Stimulated activated CD8-positive, alpha-beta memory T cell treated with anti-CD3 and anti-CD28 coated beads, Interleukin-4, amount 100 ng/mL, for 1 hour (primary cell): ENCODE measurements at places on chromosomes 3 and 15.

DNA sequence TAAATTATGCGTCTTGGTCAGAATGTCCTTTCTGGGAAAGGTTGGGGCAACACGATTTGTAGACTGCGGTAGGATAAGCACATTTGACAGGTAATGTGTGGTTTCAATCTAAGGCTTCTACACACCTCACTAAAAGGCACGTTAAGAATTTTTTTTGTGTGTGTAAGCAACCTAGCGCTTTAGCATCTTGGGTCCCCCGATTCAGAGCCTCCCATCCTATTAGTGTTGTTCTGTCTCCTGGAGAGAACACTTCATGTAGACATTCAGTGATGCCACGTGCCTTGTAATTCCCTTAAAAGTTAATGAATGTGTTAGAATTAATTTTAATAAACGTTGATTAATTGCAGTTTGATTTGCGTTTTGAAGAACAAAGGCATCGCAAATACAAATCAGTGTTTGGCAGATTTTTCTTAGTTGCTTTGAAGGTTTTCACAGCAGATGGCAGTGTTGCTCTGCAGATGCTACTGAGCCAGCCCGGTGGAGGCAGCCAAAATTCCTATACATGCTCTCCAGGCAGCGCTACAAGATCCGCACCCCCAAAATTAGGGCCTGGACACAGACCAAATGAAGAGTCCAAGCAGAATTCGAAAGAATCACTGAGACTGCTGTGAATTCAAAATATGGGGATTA lies 63.5 kb downstream of the OTOL1 start:
- DNase-seq: no peak

GRCh38 chr3:44236485-44236908 lies 5.2 kb upstream of the TOPAZ1 start:
- DNase-seq: no peak

DNA sequence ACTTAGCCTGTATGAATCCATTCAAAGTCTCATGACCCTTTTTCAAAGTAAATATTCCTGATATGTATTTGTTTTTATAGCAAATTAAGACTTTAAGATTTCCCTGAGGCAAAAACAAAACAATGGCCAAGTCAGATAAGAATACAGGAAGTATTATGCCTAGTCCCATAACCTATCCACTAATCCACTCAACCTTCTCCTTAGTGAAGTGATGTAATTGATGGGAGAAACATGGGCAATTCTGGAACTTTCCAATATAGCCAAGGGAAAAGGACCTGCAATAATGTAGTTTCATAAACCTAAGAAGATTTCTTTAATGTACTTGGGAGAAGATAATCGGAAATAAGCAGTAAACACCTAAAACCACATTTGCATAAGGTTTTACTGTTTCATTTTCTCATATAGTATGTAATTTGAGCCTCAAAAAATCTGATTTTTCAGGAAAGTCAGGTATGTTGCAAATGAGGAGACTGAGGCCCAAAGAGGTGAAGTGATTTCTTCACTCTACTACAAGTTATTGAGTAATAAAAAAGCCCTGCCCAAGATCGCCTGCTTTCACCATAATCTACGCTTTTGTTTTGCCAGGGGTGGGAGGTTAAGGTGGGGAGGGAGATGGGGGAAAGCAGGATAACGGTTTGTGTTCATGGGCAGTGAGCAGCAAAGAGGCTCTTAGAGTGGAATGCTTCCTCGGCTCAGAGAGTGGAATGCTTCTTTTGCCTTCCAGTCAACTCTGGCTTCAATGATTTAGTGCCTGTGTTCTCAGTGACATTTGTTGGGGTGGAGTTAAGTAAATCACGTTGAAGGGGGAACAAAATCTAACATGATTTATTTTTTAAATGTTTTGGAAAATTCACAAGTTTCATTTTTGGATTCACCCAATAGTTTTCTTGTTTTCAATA lies 95.0 kb upstream of the FNDC3B start:
- DNase-seq: no peak

DNA sequence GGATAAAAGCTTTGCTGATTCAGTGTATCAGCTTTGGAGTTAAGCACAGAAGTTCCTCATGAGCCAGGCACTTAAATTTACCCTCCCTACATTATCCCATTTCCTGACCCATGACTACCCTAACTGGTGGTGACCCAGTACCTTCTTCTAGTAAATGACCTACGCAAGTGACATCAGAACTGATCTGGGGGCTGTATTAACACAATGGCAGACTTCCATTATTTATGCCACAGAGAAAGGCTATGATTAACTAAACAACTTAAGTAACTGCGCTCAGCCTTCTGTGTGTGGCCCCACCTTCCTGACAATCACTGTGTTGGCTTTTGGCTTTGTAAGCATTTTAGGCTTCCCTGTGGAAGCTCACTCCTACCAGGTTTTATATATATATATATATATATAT lies 1.9 kb downstream of the MB21D2 start:
- no peak for DNase-seq

DNA sequence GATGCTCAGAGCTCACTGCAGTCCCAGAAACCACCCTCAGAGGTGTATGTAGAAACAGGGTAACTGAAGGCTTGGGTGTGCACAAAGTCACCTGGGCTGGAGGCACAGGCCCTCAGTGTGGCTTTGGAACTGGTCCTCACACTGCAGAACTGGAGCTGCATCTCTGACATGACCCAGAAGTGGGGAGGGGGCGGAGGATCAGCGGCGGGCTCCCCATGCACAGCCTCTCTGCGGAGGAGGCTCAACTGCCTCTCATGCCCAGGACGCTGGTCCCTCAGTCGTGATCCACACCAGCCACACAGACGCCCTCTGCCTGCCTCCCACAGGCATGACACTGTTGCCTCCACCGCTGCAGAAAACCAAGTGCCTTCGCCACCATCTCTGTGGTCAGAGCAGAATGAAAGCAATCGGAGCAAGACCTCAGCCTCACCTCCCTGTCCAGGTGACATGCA lies 73.7 kb downstream of the TM2D3 start:
- no peak for DNase-seq

- no peak for DNase-seq
These were observed 235.1 kb upstream of the GAP43 start for GRCh38 chr3:115388166-115388565.

- DNase-seq: no peak
These were observed 11.2 kb downstream of the SENP7 start for GRCh38 chr3:101501783-101502182.

DNA sequence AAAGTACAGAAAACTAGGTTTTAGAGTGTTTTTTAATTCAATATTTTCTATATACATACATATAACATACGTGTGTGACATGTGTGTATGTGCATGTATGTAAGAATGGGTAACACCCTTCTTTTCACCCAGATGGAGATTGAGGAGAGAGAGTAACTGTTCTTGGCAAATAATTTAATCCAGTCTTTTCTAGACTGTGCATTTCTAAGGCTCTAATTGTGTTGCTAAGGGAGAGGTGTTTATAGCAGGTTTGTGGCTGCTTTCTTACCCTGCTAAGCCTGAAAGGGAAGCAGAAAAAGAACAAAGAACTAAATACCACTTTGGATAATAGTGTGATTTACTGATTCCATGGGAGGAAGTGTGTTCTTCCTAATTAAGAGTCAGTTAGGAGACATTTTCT lies 46.0 kb upstream of the ALDH1L1 start:
- no peak for DNase-seq
